Caki2 (cell line): ENCODE measurements at places on chromosomes 16 and 17. TPM values are rescaled to one million over a fixed set of nuclear protein-coding genes. Genes with fewer than 3 reads are reported as not detected.
A peak's percentile ranks its signal among the peaks of the same experiment; 100 is the strongest.

DNA sequence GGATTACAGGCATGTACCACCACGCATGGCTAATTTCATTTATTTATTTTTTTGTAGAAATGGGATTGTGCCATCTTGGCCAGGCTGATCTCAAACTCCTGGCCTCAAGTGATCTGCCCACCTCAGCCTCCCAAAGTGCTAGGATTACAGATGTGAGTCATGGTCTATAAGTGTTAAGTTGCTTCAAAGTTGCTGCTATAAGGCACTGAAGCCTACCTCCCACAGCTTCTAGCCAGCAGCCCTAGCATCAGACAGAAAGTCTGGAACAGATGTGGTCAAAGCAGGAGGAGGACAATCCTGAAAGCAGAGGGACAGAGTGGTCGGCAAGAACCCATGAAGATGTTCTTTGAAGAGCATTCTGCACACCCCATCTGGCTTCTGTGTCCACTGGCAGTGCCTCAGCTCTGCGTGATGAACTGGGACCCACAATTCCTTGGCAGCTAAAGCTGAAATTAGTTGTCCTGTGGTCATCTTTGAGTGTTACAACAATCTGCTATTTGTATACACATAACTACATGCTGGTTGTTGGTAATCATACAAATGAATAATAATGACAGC is 11.2 kb downstream of the MAP3K14 start:
- peak; percentile 66 for DNase-seq

DNA sequence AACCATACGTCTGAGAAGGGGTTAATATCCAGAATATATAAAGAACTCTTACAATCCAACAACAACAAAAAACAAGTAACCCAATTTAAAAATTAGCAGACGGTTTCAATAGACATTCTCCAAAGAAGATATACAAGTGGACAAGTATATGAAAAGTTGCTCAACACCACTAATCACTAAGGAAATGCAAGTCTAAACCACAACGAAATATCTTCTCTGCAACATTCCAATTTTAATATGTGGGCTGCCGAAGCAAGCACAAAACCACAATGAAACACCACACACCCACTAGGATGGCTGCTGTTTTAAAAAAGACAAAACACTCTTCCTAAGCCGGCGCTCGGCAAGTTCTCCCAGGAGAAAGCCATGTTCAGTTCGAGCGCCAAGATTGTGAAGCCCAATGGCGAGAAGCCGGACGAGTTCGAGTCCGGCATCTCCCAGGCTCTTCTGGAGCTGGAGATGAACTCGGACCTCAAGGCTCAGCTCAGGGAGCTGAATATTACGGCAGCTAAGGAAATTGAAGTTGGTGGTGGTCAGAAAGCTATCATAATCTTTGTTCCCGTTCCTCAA is 5.9 kb upstream of the SLC13A2 start:
- no peak for DNase-seq

DNA sequence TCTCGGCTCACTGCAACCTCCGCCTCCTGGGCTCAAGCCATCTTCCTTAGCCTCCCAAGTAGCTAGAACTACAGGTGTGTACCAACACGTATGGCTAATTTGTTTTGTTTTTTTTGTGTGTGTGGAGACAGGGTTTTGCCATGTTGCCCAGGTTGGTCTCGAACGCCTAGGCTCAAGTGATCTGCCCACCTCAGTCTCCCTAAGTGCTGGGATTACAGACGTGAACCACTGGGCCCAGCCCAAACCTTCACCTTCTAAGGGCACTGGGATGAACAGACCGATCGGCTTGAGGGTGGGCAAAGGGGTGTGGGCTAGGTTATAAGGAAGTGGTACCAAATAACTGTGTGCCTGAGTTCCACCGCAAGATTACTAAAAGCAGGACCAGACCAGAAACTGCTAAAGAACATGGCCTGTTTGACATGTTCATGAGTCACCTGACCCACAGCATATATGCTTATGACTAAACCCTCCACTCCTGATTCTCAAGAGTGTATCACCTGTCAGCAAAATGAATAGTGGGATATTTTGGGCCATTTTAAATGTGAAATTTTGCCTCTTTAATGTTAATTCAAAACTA is 8.1 kb downstream of the TMEM97 start:
- DNase-seq: no peak

- DNase-seq: no peak
Observed at GRCh38 chr16:11050944-11051343, 106.6 kb downstream of the CLEC16A start.

- no peak for DNase-seq
Observed at GRCh38 chr16:60337671-60338070, 1603.6 kb upstream of the GOT2 start.

GRCh38 chr17:76384987-76385891 is 830 bp downstream of the SPHK1 start:
- peak; percentile 54 for DNase-seq

DNA sequence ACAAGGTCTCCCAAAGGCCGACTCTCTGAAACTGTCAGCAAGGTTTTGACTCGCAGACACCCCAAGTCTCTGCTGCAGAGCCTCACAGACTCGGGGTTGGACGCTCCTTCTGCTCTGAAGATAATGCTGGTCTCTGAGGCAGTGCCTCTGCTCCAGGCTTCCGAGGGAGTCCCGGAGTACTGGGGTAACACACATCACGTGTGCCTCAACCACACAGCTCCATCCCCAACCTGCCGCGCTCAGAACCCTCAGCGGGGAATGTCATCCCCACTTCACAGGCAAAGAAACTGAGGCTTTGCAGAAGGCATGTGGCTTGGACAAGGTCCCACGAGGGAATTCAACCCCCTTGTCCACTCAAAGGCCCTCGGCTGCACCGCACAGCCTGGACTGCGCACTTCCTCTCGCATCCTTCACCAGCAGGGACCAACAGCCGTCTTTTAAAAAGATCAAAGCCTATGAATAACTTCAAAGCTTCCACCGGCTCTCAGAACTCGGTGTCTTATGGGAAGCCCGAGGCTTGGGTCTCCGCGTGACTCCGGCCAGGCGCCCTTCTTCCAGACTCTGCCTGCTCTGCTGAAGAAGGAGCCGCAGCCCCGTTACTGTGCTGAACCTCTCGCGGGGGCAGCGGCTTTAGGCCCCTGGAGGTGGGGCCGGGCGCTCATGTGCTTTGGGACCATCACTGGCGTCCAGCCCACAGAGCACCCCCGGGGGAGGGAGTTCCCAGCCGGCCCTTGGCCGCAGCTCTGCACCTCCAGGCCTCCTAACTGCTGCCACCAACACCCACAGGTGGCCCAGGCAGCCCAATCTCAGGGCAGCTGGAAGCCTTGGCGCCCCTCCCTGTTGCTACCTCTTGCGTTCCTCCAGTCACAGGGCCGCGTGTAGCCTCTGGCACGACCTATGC is 2.2 kb downstream of the TMEM204 start:
- no peak for DNase-seq

- no peak for DNase-seq
Observed at GRCh38 chr17:57550016-57550415, 195.1 kb downstream of the CCDC182 start.

DNA sequence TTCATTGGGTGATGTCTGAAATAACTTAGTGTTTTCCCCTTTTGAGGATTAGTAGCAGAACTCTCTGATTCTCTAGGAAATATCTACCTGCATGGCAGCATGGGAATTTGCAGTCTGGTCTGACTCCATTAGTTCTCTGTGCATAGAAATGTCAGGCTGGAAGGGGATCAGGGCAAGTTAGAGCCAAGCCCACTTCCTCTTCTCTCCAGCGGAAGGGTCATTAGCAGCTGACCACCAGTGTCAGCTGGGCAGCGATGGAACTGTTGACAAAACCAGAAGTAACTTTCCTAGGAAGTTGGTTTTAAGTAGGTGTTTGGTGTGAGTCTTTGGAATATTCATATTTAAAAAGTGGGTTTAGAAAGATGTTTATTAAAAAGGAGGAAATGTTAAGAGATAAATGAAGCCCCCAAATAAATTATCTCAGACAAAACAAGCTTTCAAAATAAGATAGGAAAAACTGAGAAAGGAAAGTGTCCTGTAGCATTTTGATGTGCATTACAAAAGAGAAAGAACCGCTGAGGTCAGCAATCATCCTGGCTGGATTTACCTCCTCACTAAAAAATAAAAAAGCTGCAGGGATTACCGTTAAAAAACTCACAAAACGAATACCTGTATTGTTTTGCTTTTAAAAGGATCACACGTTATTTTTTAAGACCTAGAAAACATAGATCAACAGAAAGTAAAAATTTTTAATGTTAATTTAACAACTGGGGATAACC is 32.4 kb upstream of the MMD start:
- no peak for DNase-seq

- peak; percentile 83 for DNase-seq
Observed at GRCh38 chr16:23491490-23492391, 18.6 kb downstream of the GGA2 start.

DNA sequence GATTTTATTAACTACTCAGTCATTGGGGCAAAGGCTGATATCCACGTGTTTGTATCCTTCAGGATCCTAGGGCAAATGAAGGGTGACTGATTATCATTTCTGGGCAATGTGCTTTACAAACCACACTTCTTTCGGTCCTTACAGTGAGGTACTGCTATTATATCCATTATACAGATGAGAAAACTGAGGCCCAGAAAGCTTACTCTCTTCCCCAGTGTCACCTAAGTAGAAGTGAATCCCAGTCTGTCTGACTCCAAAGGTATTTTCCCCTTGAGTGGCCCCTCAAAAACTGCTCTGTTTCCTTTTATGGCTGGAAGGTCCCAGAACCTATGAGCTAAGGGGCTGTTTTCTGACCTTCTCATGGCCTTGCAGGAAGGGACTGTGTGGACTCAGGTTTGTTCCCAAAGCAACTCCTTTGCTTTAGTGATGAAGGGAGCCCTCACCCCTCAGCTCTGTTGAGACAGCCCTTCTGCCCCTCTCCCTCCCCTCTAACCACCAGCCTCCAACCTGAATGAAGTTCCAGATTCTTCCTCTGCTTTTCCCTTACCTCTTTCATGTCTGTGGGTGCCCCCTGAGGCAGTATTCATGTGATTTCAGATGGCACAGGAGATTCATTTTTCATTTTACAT is 27.4 kb upstream of the ADGRG1 start:
- no peak for DNase-seq

DNA sequence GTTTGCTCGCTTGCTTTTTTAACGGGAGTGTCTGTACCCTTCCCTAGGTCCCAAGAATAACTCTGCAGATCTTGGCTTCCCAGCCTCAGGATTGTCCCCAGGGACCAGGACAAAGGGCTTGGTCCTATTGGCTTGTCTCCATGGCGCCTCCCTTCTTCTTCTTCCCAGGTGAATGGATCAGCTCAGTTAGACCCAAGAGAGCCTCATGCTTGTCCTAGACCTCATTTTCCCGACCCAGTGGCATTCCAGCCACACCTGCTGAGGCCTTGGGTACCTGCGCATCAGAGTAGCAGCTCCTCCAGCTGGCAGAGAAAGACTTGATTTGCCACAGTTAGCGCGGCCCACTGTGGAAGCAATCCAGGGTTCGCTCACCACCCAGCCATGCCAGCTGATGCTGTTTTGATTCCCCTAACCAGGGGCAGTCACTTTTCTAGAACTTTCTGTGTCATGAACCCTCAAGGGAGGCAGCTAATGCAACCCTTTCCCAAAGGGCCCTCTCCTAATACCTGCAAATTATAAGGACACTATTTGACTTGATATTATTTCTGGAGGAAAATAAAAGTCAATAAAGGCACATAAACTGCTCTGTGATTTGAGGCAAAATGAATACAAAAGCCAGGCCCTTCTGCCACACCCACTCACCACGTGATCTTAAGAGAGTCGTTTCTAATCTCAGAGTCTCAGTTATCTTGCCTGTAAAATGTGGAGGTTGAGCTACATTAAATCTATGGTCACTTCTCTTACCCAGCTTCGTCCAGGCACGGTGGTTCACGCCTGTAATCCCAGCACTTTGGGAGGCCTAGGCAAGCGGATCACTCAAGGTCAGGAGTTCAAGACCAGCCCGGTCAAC is 13.9 kb downstream of the GPR142 start:
- no peak for DNase-seq

- DNase-seq: no peak
Observed at GRCh38 chr17:33302394-33302793, 9.3 kb upstream of the ASIC2 start.

DNA sequence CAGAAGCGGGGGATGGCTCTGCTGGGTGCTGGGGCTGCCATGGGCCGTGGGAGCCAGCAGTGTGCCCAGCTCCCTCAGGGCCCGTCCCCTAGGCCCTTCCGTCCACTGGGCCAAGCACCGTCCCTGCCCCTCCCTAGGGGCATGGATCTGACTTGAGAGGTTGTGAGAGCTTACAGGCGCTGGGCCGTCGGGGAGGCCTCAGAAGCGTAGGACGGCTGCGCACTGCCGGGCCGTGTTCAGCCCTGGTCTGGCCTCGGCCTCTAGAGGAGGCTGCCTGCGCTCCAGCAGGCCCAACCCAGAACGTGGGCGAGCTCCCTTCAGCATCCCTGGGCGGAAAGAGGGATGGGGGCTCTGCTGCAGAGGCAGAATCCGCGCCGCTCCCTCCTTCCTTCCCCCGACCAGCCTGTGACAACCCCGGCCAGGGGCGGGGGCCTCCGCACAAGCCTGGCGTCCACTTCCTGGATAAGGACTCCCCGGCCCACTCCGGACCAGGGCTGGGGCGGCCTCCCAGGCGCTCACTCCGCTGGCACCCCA is 685 bp upstream of the MPG start:
- DNase-seq: peak; percentile 75

Gene ANKRD40CL
- not detected in 2 replicates for total RNA-seq

Gene SLC13A2
- not detected in 2 replicates for total RNA-seq

Gene CCL3
- not detected in 2 replicates for total RNA-seq

Gene AIPL1
- total RNA-seq: not detected in 2 replicates

Gene SLFN11
- total RNA-seq: 0.03 TPM in 1 of 2 replicates, not detected in the other

Gene SLC16A6
- 0.43 TPM in 1 of 2 replicates, not detected in the other for total RNA-seq

Gene C1QL1
- total RNA-seq: 10.9 and 12.5 TPM in 2 replicates

Gene HOXB5
- total RNA-seq: not detected in 2 replicates

Gene CD79B
- total RNA-seq: not detected in 2 replicates

Gene SLC12A3
- total RNA-seq: not detected in 2 replicates
